ENCODE measurements at places on chromosomes 2 and 18.

DNA sequence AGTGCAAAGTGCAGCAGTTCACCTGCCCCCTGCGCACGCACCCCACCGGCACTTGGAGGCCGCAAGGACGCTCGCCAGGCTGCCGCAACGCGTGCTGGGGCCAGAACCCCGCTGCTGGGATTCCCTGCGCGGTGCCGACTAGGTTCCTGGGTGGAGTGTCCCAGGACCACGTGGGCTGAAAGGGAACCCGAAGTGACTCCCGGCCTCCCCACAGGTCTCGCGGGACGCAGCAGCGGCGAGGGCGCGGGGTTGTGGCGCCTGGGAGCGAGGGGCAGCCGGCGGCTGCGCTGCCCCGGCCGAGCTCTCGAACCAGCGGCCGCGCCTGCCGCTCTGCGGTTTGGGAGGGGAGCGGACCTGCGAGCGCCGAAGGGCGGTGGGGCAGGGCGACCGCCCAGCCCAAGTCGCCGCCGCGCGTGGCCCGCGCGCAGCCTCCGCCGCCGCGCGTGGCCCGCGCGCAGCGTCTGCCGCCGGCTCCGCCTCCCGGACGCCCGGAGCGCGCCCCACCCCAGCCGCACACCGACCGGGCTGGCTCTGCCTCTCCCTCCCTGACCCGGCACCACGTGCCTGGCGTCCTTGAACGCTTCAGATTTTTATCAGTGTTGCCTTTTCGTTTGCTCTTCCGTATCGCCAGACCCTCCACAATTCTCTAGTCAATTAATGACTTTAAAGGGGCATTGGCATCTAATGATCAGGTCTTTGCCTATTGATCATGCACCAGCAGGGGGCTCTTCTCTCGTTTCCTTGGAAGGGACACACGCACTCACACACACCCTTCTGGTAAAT lies at the start of gene FTCDNL1:
Gene FTCDNL1 (minus strand): TSS at position 475 of the 783 bp plus-strand sequence. CDS start 2,230 bp downstream, outside the sequence.
- peak; percentile 80 for DNase-seq

- DNase-seq = no peak
These were observed 86.9 kb upstream of the MAP3K20 start for GRCh38 chr2:172988728-172989127.

DNA sequence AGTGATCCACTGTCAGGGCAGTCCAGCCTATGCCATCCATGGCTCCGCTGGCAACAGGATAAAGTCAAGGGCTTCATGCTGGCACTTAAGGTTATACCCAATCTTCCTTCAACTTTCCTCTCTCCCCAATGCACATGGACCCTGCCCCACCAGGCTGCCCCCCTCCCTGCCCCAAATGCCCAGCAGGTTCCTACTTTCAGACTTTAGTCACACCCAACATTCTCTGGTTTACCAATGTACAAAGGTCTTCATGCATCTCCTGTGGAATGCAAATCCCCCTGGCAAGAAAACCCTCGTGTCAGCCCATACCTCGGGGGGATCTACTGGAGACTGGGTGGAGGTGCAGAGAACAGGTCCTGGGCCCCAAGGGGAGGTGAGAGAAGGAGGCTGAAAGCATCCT lies 59.3 kb downstream of the MCFD2 start:
- DNase-seq = no peak

GRCh38 chr2:106068451-106068850 lies 125.7 kb downstream of the UXS1 start:
- no peak for DNase-seq

GRCh38 chr2:85790499-85791188 lies 36.9 kb downstream of the ATOH8 start:
- DNase-seq = no peak

DNA sequence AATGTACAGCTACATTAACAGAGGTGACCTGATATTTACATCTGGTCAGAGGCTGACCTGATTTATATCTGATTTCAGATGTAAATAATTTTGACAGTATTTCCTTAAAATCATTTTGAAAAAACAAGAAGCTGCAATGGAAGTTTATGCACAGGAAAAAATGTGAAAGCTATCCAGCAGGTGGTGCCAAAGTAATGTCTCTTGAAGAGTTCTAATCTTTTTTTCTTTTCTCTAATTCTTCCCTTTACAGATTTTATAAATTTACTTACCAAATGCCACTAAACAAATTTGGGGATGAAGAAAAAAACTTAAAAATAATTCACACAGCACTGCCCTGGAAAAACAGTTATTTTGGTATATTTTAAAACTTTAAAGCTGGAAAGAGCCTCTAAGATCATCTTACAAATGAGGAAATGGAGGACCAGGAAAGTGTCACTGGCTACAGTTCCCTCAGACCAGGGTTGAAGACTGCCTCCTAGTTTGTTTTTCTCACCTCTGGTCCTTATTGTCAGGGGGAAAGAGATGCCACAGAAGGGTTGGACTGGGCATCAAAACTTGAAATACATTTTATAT lies 16.4 kb upstream of the FBLN7 start:
- DNase-seq = peak; percentile 56

Data from B cell (primary cell).